ENCODE measurements at places on chromosomes 6 and 20.

GRCh38 chr6:19603721-19604120 lies 233.4 kb upstream of the ID4 start:
- no peak for DNase-seq

DNA sequence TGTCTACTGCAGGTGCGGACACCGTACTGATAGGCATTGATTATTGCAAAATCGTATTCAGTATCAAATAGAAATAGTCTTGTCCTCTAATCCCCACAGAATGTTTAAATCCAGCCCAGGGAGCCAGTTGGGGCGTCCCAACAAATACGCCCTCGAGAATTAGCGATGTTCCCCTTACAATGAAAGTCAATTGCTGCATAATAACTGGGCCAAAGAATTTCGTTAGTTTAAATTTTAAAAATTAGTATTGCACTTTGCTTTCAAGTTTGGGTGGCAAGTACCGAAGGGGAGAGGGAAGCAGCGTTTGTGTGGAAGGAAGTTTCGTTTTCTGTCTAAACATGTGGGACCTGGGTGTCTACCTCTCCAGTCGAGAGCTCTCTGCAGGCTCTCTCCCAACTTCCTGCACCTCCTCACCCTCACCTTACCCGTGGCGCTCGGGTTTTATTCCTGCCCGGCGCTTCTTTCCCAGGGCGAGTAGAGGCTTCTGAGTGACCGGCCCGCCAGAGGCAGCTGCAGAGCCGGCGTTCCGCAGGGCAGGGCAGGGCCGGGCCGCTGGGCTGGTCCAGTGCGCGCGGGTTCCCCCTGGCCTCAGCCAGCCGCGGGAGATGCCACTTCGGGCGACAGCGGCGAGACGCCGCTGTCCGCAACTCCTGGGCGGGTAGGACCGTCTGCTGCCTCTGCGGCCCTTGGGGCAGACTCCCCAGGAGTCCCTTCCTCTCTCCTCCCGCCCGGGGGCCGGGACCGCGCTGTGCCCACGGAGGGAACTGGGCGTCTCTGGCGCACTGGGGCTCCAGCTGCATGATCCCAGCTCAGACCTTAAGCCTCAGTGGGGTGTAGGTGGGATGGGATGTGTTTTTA lies 862 bp upstream of the TFAP2C start:
- no peak for DNase-seq

DNA sequence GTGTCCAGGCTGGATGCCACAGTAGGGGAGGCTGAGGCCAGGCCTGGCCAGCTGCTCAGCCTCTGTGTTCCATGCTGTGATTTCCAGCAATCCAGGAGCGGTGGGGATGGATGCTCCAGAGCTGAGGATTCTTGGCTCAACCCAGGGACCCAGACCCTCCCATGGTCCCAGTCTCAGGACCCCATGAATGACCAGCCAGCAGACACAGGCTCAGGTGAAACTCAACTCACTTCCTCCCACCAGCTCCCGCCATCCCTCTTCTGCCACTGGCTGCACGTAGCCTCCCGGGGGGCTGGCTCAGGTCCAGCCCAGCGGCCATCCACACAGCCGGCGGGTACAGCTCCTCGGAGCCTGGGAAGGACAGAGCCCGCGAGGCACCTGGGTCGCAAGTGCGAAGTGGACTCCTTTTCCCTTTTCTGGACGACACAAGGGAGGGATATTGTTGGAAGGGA lies 54.5 kb upstream of the DACT2 start:
- no peak for DNase-seq

DNA sequence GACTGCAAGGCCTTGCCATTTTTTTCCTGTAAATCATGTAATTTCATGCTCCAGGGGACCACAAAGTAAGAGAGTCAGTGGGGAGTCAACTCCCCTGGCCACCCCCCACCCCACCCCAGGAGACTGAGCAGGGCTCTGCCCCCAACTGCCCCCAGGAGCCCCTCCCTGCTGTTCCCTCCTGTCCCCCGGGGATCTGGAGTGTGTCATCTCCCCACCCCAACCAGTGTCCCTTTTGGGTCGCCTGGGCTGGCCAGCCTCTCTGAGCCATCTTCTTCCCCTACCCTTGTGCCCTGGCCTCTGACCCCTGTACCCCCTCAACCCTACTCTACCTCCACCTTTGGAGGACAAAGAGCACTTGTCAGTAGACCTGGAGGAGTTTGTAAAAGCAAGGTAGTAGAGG lies 29.4 kb downstream of the FOXP4 start:
- DNase-seq = no peak

GRCh38 chr6:37783856-37784584 lies 35.5 kb upstream of the ZFAND3 start:
- no peak for DNase-seq

DNA sequence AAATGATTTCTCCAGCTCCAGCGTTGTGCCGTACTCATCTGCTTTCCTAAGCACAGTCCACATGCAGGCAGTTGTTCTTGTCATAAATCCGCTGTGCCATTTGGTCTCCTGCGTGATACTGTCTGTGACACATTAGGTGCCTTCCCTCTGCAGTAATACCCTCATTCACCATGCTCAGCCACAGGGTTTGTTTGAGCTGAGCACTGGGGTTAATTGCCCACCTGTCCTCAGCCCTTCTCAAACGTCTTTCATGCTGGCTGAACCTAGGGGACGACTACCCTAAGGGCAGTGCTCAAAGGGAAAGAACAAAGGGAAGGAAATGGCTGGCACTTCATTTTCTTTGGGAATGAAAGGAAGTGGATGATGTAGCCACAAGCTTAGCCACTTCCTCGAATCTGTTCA lies 64.2 kb upstream of the MYLIP start:
- no peak for DNase-seq

DNA sequence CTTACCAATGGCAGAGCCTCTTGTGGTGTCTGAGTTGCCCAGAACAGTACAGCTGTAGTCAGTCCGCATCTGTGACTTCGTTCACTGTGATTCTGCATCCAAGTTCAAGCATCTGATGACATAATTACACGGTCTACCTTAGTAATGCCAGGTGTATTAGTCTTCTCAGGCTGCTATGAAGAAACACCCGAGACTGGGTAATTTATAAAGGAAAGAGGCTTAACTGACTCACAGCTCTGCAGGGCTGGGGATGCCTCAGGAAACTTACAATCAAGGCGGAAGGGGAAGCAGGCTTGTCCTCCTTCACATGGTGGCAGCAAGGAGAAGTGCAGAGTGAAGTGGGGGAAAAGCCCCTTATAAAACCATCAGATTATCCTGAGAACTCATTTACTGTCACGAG lies 163.9 kb upstream of the SULF2 start:
- no peak for DNase-seq

- DNase-seq = no peak
These were observed 209.6 kb downstream of the TFAP2B start for GRCh38 chr6:51028276-51028675.

GRCh38 chr6:91886183-91886795 lies 1299.4 kb upstream of the MAP3K7 start:
- DNase-seq = no peak

Measured in T1000 (cell line).